Breast epithelium (tissue), 4 donors: ENCODE measurements at places on chromosomes 6 and 20. TPM values are rescaled to one million over a fixed set of nuclear protein-coding genes. Genes with fewer than 3 reads are reported as not detected.

RRBP1 gene
- total RNA-seq, result 49.8 TPM

TAGAP gene
- 4.2 TPM for total RNA-seq

GCNT2 gene
- 22.0 TPM for total RNA-seq

PGC gene
- total RNA-seq, result 3.2 TPM

DNA sequence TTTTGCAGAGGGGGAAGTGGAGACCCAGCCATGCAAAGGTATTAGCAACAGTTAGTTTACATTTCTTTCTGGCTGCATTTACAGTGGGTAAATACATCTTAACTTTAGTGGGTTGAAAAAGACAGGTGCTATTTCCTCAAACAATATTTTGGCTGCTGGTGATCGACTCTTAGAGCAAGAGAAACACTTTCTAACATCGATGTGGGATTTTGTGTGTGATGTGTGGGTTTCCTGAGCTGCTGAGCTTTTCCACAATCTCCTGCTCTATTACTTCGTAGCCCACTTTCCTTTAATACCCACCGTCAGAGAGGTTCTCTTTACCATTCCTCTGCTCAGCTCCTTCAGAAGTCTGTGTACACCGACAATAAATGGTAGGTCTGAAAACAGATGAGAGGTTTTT lies 339.0 kb downstream of the NRN1 start:
- DNase-seq, result no peak

DNA sequence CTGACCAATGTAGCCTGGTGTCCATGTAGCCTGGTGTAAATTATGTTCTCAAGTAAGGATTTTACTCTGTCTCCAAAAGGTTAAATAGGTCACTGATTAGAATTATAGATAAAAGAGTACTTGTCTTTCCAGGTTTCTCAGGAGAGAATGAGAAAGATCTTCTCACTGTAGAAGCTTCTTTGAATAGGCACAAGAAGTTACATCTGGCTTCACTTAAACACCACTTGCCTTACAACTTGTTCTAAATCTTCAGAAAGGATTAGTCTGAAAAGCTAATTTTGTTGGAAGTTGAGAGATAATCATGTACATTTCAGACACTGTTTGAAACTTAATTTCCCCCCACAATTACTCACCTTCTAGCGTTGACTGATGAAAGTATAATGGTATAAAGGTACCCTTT lies 275.3 kb downstream of the FARS2 start:
- DNase-seq, result no peak

DNA sequence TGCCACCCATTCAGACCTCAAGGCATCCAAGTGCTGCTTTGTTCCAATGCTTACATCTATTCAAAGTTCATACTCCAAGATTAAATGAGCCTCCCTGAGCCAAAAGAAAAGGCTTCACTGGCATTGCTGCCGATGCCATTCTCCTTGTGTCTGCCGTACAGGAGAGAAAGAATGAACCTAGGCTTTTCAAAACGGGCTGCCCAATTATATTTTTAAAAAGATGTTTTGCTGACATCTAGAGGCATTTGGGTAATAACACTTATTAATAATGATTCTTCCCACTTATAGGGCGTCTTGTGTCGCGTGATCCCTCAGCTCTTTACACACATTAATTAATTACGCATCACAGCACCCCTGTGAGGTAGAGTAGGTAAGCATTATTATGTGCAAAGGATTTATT lies 545.6 kb downstream of the PKHD1 start:
- DNase-seq, result no peak

GRCh38 chr6:137867685-137868509 lies 838 bp downstream of the TNFAIP3 start:
- no peak for DNase-seq

DNA sequence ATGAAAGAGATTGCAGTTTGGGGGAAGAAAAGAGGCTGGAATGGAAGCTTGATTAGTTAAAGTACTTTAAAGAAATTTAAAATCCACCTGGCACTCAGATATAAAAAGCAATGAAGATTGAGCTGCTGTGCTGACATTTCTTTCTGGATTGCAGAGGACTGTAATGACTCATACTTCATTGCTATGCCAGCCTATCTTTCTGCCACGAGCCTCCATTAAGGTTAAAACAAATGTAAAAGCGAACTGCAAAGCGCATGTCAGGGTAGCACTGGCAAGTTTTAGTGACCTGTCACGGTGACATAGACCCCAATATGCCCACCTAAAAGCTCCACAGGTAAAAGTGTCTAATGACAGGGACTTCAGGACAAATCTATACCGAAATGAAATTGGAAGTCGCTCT lies 449.6 kb downstream of the C6orf118 start:
- DNase-seq, result no peak
